Stimulated activated CD4-positive, alpha-beta T cell treated with anti-CD3 and anti-CD28 coated beads, TNF-alpha, amount 100 ng/mL, for 4 hours (primary cell): ENCODE measurements at places on chromosomes 3 and 15.

DNA sequence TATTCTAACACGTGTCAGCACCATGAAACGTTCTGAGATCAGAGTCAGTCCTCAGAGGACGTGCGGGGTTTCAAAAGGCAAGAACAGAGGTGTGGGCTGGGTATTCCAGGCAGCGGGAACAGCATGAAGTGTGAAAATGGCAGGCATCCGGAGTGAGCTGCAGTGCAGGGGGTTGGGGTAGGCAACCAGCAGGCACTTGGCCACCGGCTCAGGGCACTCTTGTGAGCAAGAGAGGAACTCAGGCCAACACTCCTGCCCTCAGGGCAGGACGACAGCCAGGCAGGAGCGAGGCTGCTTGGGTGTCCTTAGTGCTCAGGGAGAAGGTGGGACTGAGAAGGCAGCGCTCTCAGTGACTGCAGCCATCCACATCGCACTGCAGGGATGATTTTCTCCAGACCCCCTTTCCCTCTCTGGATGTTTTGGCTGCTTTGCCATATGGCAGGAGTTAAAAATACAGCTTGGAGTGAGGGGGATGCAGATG lies 151.1 kb downstream of the NUP210 start:
- no peak for DNase-seq

DNA sequence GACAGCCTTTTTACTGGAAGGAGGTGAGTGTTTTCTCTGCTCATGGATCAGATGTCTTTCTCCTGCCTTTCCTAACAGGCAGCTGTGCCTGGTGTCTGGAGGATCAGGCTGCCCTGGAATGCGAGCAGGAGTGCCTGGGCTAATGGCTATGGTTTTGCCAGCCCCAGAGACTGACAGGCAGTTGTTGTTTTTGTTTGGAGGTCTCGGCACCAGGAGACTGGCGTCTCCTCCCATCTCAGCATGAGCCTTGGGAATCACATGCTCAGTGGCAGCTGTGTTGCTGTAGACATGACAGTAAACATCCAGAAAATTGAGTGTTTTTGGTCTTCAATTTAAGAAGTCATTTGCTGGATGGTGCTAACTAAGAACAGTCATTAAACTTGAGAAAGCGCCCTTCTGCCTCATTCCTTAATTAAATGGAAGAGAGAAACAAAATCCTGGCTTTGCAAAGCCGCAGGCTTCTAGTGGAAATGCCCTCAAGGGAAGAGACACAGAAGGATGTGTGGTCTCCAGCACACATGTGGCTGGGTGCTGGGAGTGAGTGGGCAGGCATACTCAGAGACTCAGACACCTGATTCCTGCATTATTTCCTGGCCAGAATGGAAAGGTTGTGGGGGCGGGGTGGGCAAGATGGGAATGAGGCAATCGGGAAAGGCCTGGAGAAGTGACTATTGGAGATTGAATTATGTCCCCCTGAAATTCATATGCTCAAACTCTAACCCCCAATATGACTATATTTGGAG lies 97.0 kb upstream of the NMNAT3 start:
- DNase-seq: no peak

DNA sequence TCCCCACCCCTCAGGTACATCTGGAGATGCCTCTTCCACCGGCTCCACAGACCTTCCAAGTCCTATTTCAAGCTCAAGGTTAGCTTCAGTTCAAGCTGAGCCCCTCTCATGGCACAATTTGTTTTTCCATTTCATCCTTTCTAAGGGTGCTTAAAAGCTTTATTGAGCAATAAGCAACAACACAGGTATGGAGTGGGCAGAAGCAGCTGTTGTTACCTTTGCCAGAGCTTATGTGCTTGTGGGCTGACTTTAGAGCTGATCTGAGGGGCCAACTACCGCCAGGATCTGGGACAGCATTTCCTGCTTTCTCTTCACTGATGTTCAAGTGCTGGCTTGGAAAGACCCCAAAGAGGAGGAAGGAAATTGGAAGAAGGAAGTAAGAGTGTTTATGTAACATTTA lies 140.0 kb upstream of the KLHL25 start:
- no peak for DNase-seq

- no peak for DNase-seq
Observed at GRCh38 chr15:74264081-74264501, 28.0 kb downstream of the CCDC33 start.

DNA sequence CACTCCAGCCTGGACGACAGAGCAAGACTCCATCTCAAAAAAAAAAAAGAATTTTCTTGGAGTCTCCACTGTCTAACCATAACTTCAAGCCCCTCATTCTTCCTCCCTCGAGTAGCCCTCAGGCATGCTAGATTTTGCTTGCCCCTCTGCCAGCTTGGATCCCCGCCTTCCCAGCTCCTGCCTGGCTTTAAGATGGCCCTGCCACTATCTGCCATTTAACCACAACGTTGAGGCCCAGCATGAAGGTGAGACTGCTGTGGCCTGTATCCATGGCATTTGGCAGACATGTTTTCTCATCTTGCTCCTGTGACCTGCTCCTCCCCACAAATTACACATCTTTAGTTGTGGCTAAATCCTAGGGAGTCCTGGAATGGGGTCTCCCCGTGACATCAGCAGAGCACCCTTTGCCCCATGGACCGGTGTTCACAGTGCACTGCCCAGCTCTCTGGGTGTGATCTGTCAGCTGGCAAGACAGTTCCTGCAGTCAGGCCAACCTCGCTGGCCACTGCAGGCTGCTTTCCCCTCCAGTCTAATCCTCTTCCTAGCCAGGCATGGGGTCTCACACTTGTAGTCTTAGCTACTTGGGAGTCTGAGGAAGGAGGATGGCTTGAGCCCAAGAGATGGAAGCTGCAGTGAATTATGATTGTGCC lies 10.4 kb downstream of the VPS18 start:
- DNase-seq: no peak

DNA sequence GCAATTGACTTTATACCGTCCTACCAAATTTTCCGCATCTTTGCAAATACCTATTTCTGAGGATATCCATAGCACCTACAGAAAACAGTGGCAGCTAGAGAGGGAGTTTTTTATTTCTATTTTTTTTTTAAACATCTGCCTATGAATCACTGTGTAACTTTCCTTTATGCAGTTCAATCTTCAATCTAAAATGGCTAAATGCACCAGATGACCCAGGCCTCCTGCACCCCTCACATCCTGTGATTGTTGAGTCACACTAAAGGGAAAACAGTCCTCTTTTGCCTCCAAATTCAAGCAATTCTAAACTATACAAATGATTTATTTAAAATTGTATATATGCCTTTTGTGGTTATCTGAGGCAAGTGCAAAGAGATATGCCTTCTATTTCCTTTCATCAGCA lies 20.1 kb upstream of the BCL6 start:
- DNase-seq: no peak

DNA sequence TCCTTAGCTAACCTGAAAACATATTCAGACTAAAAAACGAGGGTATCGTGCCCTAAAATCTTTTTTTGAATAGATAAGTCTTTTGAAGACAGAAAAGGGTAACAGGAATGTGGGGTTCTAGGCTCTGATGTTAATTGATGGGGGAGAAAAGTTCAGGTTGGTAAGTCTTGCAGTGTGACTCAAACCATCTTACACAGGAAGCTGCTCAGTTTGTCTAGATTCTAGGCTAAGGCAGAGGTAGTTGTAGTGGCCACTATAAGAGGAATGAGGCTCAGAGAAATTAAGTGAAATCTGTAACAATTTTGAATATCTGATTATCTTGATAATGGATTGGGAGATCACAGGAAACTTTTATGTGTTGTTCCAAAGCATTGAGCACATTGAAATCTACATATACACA lies 267.9 kb downstream of the PDCD6IP start:
- no peak for DNase-seq
